ENCODE measurements at places on chromosomes 16 and 17. TPM values are rescaled to one million over a fixed set of nuclear protein-coding genes. Genes with fewer than 3 reads are reported as not detected.

Gene PHF23
- 31.6 TPM for total RNA-seq

- DNase-seq: no peak
- no peak overlapping the region for H3K27ac ChIP-seq
- H3K27me3 ChIP-seq: peaks cover 6% of the 10 kb centered on the region
- H3K36me3 ChIP-seq: no peaks in the 10 kb centered on the region
These were observed 10.7 kb upstream of the CIITA start for GRCh38 chr16:10865991-10866966.

GRCh38 chr17:75980188-75981018 is 1.4 kb downstream of the TEN1 start:
- H3K4me3 ChIP-seq: peak overlapping the region; percentile 74
- DNase-seq: no peak
- no peaks in the 10 kb centered on the region for H3K36me3 ChIP-seq
- peak overlapping the region; percentile 97 for H3K27ac ChIP-seq
- H3K27me3 ChIP-seq: no peaks in the 10 kb centered on the region

Gene CDRT15
- total RNA-seq: not detected

Gene PRSS21
- not detected for total RNA-seq

- H3K27me3 ChIP-seq: no peaks in the 10 kb centered on the region
- H3K4me3 ChIP-seq: no peak overlapping the region
- no peak for DNase-seq
- no peaks in the 10 kb centered on the region for H3K36me3 ChIP-seq
These were observed 274.2 kb upstream of the ERCC4 start for GRCh38 chr16:13645601-13646245.

DNA sequence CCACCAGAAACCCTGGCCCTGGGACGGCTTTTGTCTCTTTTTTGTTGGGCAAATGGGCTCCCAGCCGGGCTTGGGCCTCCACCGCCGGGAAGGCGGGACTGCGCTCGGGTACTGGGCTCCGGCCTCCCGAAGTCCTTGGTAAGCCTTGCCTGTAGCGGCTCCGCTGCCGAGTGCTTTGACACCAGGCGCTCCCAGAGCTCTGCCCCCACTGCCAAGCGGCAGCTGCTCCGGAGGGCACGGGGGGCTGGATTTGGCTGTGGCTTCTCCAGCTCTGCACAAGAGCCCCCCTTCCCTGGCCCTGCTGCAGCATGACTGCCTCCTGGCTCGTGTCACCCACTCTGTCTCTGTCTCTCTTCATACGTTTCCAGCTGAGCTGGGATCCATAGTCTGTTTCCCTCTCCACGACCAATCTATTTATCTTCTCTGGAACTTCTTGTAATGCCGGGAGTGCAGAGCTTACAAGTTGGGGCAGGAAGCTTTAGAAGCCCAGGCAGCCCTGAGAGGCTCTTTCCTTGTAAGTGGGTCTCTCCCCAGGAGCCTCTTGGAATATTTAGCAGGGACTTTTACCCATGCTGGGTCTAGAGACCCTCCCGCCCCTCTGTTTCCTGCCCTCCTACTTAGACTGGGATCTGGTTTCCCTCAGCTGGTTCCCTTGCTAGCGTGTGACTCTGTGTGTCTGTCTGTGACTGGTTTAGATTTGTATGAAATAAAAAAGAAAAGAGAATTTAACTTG is 246.9 kb upstream of the GSE1 start:
- no peaks in the 10 kb centered on the region for H3K36me3 ChIP-seq
- no peak overlapping the region for H3K27ac ChIP-seq
- DNase-seq: peak; percentile 70

- H3K27ac ChIP-seq: no peak overlapping the region
- no peaks in the 10 kb centered on the region for H3K36me3 ChIP-seq
- DNase-seq: no peak
- H3K4me1 ChIP-seq: peaks cover 4% of the 10 kb centered on the region
- peaks cover 34% of the 10 kb centered on the region for H3K27me3 ChIP-seq
- no peak overlapping the region for H3K4me3 ChIP-seq
These were observed 18.0 kb downstream of the GRB7 start for GRCh38 chr17:39755554-39756379.

Gene CCL4
- total RNA-seq: not detected

DNA sequence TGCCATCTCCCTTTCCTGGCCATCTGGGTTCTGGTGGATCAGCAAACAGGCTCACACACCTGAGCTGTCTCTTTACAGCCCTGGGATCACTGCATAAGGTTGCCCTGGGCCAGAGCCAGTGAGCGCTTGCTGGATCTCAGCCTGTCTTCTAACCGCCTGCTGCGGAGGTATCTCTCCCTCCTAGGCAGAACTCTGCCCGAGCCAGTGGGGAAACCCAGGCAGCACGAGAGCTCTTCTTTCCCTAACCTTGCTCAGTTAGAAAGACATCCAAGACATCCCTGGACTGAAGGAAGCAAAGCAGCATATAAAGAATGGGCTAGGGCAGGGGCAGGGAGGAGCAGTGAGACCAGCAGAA is 6.4 kb downstream of the HAS3 start:
- no peaks in the 10 kb centered on the region for H3K36me3 ChIP-seq
- H3K27ac ChIP-seq: no peak overlapping the region
- peaks cover 13% of the 10 kb centered on the region for H3K4me1 ChIP-seq
- peaks cover 3% of the 10 kb centered on the region for H3K27me3 ChIP-seq

Gene PLSCR3
- 17.5 TPM for total RNA-seq

GRCh38 chr16:56312028-56312300 is 113.4 kb downstream of the AMFR start:
- no peak overlapping the region for H3K4me3 ChIP-seq
- H3K27ac ChIP-seq: no peak overlapping the region
- DNase-seq: no peak
- H3K27me3 ChIP-seq: no peaks in the 10 kb centered on the region
- peaks cover 21% of the 10 kb centered on the region for H3K4me1 ChIP-seq

GRCh38 chr17:79276821-79277220 is 202.2 kb downstream of the ENGASE start:
- H3K27ac ChIP-seq: no peak overlapping the region
- DNase-seq: no peak
- no peaks in the 10 kb centered on the region for H3K27me3 ChIP-seq
- H3K36me3 ChIP-seq: no peaks in the 10 kb centered on the region
- no peaks in the 10 kb centered on the region for H3K4me1 ChIP-seq
- H3K4me3 ChIP-seq: no peak overlapping the region

- no peaks in the 10 kb centered on the region for H3K27me3 ChIP-seq
- no peak for DNase-seq
- no peak overlapping the region for H3K27ac ChIP-seq
- H3K4me3 ChIP-seq: no peak overlapping the region
- peaks cover 7% of the 10 kb centered on the region for H3K4me1 ChIP-seq
These were observed 15.0 kb upstream of the CPD start for GRCh38 chr17:30363715-30364202.

DNA sequence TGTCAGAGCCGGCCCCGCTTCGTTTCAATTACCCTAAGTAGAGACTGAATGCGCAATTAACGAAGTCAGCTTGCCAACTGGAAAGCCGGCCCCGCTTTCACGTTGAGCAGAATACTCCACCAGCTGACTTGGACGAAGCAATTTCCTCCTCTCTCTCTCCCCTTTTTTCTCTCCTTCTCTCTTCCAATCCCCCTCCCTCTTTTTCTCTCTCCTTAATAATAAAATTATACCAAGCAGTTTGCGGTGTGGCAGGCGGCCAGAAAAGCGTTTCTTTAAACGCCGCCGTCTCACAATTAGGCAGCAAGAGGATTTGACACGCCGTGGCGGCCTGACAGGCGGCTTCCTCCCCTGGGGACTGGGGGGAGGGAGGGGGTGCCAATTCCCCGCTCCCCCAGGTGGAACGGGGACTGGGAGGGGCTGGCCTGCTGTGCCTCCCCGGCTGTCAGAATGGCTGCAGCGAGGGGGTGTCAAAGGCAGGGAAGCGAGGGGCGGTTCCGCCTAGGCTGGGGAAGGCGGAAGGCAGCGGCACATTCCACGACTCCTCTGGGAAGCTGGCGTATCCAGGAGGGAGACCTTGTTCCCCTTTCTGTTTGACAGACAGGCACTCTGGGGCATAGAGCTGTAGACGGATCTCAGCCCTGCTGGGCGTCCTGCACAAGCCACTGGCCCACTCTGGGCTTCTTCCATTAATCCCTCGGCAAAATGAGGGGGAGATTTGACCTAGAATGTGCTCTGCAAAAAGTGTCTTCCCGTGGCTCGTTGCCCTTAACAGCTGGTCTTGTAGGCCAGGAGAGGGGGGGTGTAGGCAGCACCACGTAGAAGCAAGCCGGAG is 52.7 kb downstream of the SREBF1 start:
- peak; percentile 92 for DNase-seq
- no peaks in the 10 kb centered on the region for H3K36me3 ChIP-seq
- peaks cover 19% of the 10 kb centered on the region for H3K27me3 ChIP-seq
- peak overlapping the region; percentile 68 for H3K4me3 ChIP-seq
- peaks cover 57% of the 10 kb centered on the region for H3K4me1 ChIP-seq
- H3K27ac ChIP-seq: peak overlapping the region; percentile 79

Gene SBK1
- total RNA-seq: 16.4 TPM

Gene KRTAP9-8
- not detected for total RNA-seq

- no peak overlapping the region for H3K27ac ChIP-seq
- no peak for DNase-seq
These were observed 976 bp downstream of the CCL3L1 start for GRCh38 chr17:36195434-36196130.

- H3K36me3 ChIP-seq: no peaks in the 10 kb centered on the region
- no peak overlapping the region for H3K27ac ChIP-seq
- H3K27me3 ChIP-seq: no peaks in the 10 kb centered on the region
- H3K4me1 ChIP-seq: no peaks in the 10 kb centered on the region
These were observed 278.0 kb downstream of the SNX29 start for GRCh38 chr16:12254566-12254965.

Gene TMEM98
- 168 TPM for total RNA-seq

Gene GRAPL
- not detected for total RNA-seq

Gene GNGT2
- total RNA-seq: not detected

- H3K27me3 ChIP-seq: no peaks in the 10 kb centered on the region
- H3K4me1 ChIP-seq: no peaks in the 10 kb centered on the region
- H3K27ac ChIP-seq: no peak overlapping the region
- no peak overlapping the region for H3K4me3 ChIP-seq
These were observed 46.5 kb downstream of the IRX5 start for GRCh38 chr16:54977211-54977610.

Gene ZNF423
- total RNA-seq: 42.3 TPM

DNA sequence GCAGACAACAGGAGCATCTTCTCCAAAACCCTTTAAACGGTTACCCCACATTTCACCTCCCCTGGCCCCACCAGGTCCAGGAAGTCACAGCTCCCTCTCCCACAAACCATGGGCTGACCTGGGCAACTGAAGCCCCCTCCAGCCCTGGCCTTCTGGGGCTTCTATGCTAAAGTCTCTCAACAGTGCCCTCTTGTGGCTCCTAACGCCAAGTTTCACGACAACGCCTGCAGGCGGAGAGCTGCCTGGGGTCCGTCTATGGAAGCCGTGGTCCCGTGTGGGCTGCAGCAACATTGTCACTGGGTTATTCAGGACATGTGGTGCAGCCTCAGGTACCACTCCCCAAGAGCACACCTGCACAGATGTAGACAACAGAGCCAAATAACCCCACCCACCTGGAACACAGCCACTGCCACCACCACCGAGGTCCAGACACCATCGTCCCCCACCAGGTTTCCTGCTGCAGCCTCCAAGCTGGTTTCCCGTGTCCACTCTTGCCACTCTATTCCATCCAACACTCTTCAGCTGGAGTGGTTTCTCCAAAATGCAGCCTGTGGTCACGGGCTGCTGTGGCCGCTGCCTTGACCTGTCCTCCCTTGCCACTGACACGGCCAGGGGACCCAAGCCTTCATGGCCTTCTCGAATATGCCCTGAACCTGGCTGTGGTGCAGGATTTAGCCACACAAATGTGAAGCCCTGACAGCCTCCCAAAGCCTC is 19.1 kb downstream of the C16orf95 start:
- no peak overlapping the region for H3K27ac ChIP-seq
- peak; percentile 85 for DNase-seq
- H3K4me1 ChIP-seq: no peaks in the 10 kb centered on the region
- no peak overlapping the region for H3K4me3 ChIP-seq
- no peaks in the 10 kb centered on the region for H3K36me3 ChIP-seq

DNA sequence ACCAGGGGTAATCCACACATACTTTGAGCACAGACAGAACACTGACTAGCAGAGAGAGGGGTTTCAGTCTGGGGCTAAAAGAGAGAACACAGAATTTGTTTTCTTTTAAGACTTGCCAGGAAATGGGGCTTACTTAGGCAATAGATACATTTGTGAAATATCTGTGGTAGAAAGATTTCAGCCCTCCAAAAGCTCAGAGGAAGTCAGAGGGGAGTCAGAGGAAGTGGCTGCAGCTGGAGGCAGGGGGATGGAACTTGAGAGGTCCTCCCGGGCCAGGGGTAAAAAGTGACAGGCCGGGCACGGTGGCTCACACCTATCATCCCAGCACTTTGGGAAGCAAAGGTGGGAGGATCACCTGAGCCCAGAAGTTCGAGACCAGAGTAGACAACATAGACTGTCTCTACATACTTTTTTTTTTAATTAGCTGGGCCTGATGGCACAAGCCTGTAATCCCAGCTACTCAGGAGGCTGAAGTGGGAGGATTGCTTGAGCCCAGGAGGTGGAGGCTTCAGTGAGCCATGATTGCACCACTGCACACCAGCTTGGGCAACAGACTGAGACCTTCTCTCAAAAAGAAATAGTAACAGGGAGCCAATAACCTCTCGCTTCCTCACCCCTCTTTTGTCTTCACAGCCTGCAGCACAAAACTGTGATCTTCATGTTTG is 49.9 kb downstream of the NLRC5 start:
- H3K4me3 ChIP-seq: no peak overlapping the region
- H3K27me3 ChIP-seq: no peaks in the 10 kb centered on the region
- no peaks in the 10 kb centered on the region for H3K36me3 ChIP-seq

- H3K4me1 ChIP-seq: peaks cover 5% of the 10 kb centered on the region
- no peak overlapping the region for H3K4me3 ChIP-seq
- no peaks in the 10 kb centered on the region for H3K27me3 ChIP-seq
- no peaks in the 10 kb centered on the region for H3K36me3 ChIP-seq
- no peak overlapping the region for H3K27ac ChIP-seq
These were observed 3.3 kb downstream of the ERAL1 start for GRCh38 chr17:28857905-28858800.

GRCh38 chr17:40618754-40619625 is 28.6 kb downstream of the SMARCE1 start:
- H3K27ac ChIP-seq: no peak overlapping the region
- H3K27me3 ChIP-seq: peaks cover 8% of the 10 kb centered on the region
- DNase-seq: no peak
- no peak overlapping the region for H3K4me3 ChIP-seq

DNA sequence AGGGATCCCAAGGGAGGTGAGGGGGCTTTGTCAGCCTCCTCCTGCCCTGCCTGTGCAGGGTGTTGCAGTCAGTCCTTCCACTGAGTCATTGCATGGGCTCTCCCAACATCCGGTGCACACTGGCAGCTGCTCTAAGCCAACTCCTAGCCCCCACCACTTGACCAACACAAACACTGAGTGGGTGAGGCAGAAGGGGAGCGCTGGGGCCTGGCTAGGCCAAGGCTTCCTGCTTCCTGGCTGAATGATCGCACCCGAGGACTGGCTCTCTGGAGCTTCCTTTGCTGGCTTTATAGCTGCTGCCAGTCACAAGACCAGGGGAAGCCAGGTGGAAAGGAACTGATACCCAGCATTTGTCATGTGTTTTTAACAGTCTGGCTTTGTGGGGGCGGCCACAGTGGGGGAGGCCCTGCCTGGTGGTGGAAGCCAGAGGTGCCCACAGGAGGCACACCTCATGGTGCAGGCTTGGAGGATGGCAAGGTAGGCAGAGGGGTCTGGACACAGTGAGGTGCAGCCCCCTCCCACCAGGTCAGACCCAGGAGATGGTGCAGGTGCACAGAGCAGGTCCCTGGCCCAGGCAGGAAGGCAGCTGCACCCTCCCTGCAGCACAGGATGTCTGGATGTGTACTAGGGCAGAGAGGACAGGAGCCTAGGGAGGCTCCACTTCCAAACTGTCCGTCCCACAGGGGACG is 6.8 kb downstream of the MPG start:
- H3K36me3 ChIP-seq: no peaks in the 10 kb centered on the region
- H3K4me3 ChIP-seq: no peak overlapping the region
- H3K27ac ChIP-seq: no peak overlapping the region
- H3K27me3 ChIP-seq: no peaks in the 10 kb centered on the region

Measured in neural progenitor cell (in vitro differentiated cells).